Left cardiac atrium (tissue), 4 donors: ENCODE measurements at places on chromosomes 2 and 18. TPM values are rescaled to one million over a fixed set of nuclear protein-coding genes. Genes with fewer than 3 reads are reported as not detected.

GRCh38 chr18:5317186-5317585, 21.7 kb upstream of the ZBTB14 start:
- no peak for DNase-seq

The GKN2 gene
- not detected for total RNA-seq

DNA sequence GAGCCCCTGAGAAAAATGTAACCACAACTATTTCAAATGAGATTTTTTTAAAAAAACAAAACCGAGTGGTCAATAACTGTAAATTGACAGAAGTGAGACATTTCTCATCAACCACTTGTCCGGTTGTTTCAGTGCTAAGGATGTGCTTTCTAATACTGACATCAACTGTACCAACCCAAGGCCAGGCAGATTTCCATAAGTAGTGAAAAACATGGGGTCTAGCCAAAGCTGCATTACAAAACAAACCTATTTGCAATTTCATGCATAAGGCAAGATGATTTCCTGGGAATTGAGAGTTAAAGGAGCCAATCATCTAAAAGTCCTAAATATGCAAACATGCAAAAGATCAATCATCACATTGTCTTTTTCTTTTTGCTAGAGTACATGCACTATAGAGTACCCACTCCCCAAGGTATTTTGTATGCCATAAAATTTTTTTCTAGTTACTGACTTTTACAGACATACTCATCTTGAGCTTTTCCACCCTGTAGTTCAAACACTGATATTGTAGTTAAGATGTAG, 22.6 kb downstream of the HNRNPLL start:
- DNase-seq: no peak

GRCh38 chr2:238580486-238580885, 153.8 kb downstream of the ASB1 start:
- no peak for DNase-seq

- DNase-seq: peak; percentile 45
Measured at GRCh38 chr2:45237850-45238542, 228.7 kb upstream of the SIX2 start.

GRCh38 chr2:237711458-237712150, 84.2 kb downstream of the LRRFIP1 start:
- no peak for DNase-seq

DNA sequence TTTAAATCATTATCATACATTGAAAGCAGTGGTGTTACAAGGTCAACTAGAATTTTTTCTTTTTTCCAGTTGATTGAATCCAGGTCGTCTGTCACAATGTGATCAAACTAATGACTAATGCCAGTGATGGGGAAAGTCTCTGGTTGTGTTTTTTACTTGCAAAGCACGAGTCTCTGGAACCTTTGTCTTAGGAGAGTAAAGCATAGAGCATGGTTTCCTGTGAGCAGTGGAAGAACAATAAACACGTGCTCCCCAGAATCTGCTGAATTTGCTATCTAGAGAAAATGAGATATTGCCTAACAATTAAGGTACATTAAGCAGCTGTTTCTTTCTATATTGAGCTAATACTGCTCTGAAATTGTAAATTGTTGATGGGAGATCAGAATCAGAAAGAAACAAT, 1332.4 kb upstream of the TMEFF2 start:
- DNase-seq: no peak

The TBR1 gene
- not detected for total RNA-seq

- no peak for DNase-seq
Measured at GRCh38 chr18:36903215-36903928, 74.4 kb downstream of the KIAA1328 start.

DNA sequence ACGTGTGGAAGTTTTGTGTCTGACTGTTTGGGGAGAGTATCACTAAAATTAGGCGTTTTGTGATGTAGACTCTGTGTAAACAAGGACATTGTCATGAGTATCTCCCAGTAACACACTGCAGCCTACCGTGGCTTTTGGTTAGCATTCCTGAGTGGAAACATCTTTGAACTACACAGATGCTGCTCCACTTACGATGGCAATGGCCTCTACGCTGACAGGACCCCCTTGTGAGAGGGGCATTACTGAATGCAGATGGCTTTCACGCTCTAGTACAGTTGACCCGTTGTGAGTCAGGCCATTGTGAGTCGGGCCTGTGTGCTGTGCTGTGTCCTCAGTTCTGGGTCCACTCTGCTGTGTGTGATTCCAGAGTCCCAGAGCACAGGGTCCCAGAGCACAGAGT, 34.4 kb upstream of the ADNP2 start:
- DNase-seq: no peak

- DNase-seq: no peak
Measured at GRCh38 chr2:16525265-16525887, 140.3 kb downstream of the CYRIA start.

DNA sequence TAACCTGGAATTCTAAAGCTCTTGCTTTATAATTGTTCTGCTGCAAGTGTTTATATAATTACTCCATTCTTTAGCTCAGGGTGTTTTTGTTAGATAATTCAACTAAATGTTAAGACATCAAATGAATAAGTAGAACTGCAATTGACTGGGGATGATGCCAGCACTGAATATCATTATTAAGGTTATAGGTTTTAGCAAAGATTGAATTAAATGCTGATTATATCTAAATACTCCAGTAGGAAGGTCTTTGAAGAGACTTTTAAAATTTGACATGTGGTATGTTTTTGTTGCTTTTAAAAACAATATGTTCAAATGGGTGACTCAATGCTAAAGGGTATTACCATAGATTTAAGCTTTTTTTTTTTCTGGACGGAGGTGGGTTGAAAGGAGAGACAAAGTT, 170.1 kb upstream of the THUMPD2 start:
- no peak for DNase-seq

DNA sequence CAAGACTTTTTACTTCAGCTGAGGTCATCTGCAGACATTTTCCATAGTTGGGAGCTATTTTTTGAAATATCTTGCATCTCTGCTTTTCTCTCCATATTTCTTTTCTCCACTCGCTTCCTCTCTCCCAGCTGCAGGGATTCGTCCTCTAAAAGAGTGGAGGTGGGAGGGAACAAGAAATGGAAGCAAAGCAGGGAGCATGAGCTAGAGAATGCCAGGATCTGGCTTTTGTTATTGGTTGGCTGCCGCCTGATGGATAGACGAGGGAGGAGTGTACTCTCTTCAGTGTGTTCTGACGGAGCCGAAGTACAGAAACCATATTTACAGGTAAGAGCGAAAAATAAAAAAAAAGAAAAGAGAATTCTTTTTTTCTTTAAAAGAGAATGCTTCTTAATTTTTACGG, at the start of gene CSRNP3:
Gene CSRNP3, plus strand, starts transcription at position 282 of the 400 bp plus-strand sequence. CDS start 125,368 bp downstream, outside the sequence.
- peak; percentile 46 for DNase-seq

The RAB27B gene
- 1.0 TPM for total RNA-seq

DNA sequence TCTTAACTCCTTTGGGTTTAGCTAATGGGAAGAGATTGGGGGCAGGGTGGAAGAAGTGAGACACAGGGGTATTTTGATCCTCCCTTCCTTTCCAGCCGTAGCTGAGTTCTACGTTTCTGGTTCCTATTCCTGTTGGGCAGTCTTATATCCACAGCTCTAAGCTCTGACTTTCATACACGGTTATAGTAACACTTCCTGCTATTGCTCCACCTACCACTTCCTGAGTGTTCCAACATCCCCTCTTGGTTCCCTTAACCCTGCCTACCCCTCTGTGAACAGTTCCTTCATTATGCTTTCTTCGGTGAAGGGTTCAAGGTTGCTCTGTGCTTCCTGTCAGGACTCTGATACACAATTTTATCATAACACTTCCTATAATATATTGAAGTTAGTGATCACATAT, 205.1 kb downstream of the DNAH7 start:
- no peak for DNase-seq

The AGXT gene
- total RNA-seq: 0.29 TPM

The MC2R gene
- total RNA-seq: not detected

DNA sequence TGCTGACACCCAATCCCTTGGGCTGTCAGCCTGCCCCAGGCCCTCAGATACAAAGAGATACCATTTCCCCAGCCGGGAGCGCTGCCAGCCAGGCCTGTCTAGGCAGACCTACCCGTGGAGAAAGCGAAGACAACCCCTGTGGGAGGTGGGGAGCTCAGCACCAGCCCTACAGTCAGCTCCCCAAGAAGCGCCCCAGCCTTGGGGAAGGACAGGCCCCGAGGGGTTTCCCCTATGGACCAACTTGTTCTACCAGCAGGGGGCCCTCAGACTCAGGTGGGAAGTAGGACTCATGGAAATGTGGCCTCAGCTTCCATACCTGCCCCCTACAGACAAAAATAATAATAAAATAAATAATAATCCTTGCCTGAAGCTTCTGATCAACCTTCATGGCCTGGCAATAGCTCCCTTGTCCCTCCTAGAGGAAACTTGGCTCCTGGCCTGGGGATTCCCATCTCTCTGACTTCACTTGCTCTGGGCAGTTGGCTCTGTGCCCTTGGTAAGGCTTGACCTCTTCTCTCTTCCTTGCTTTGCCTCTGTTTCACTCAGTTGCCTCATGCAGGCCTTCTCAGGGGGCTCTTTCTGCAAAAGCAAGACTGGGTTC, 7.0 kb downstream of the SLC35F6 start:
- peak; percentile 89 for DNase-seq

- DNase-seq: no peak
Measured at GRCh38 chr18:29730073-29730472, 1312.5 kb downstream of the DSC3 start.

- no peak for DNase-seq
Measured at GRCh38 chr18:12449051-12449785, 41.5 kb downstream of the PRELID3A start.

The TCF23 gene
- 0.24 TPM for total RNA-seq

- no peak for DNase-seq
Measured at GRCh38 chr2:64860276-64860885, 128.8 kb upstream of the SLC1A4 start.

GRCh38 chr18:24995056-24995455, 356.9 kb downstream of the ZNF521 start:
- no peak for DNase-seq

DNA sequence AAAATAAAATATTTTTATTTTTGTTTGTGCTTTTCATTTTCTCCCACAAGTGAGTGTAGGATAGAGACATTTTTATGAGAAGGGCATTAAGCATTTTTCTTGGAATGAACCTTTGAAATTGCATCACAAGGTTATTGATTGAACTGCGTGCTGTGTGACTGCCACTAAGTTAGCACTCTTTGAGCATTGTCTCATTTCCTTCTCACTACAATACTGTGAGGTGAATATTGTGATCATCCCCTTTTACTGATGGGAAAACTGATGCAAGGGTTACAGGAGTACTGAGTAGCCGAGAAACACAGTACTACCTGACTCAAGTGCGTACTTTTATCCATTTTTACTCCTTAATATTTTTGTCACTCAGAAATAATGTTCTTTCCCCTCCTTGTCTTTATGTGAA, 2.0 kb downstream of the NBEAL1 start:
- no peak for DNase-seq

The MARCHF4 gene
- total RNA-seq: not detected

DNA sequence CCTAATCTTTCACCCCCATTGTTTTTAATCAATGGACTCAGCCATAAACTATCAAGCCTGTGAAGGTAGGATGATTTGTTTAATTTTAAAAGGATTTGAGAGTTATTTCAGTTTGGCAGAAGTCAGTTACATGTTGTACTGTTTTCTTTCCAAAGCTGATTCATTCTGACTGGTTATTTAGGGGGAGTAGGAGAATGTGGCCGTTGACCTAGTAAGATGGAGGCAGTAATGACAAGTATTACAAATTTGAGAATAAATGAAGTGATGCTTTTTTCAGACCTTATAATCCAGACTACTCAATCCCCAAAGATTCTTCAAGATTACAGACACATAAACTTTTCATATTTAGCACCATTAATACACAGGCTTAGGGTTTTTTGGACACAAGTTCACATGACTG, 4.3 kb downstream of the EPHA4 start:
- DNase-seq: no peak

- DNase-seq: no peak
Measured at GRCh38 chr2:79000008-79000576, 25.4 kb upstream of the REG3G start.

- DNase-seq: no peak
Measured at GRCh38 chr2:68452158-68452900, 14.8 kb downstream of the FBXO48 start.

GRCh38 chr2:241867776-241868420, 1.6 kb upstream of the RTP5 start:
- DNase-seq: no peak
